CD4-positive, alpha-beta T cell treated with Interleukin-17A for 1 hour (primary cell): ENCODE measurements at places on chromosomes 1 and 21.

DNA sequence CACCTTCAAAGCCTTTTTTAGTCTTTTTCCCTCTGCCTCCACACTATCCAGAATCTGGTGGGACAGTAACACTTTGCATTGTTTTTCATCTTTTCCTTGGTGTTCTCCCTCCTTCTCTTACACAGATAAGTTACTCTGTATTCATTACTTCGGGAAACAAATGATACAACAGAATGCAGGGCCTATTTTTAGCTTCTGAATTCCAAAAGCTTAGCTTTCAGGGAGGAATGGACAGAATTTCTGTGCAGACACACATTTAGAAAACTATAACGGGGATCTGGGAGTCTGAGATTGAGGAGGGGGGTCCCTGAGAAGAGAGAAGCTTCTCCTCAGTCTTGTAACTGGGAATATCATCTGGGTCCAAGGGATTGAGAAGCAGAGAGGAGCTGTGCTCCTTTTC is 3.5 kb upstream of the STK40 start:
- no peak for DNase-seq

- DNase-seq: no peak
Measured at GRCh38 chr21:31594279-31594678, 65.2 kb upstream of the SOD1 start.

DNA sequence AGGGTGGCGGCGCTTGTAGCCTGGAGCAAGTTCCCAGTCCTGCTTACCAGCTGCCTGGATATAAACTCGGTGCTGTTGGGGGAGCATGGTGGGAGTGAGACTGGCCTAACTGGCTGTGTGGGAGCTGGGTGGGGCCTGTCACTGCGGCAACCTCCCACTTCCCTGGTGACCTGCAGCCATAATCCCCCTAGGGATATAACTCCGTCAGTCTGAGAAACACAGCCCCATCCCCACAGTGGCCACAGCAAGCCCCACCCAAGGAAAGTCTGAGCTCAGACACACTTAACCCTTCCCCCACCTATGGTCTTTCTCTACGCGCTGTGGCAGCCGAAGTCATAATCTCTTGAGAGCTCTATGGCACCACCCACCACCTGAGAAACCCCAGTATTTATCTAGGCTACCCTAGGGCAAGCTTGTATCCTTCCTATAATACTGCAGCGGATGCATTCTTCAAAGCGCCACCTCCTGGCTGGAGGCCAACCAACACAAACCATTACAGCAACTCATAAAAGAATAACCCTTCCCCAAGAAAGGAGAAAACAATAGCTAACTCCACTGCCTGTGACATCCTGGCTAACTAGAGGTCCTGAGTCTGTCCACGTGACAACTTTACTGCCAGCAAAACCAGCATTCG is 57.4 kb downstream of the ZNF648 start:
- no peak for DNase-seq

GRCh38 chr1:16168622-16169360 is 12.9 kb upstream of the EPHA2 start:
- DNase-seq: peak; percentile 13

DNA sequence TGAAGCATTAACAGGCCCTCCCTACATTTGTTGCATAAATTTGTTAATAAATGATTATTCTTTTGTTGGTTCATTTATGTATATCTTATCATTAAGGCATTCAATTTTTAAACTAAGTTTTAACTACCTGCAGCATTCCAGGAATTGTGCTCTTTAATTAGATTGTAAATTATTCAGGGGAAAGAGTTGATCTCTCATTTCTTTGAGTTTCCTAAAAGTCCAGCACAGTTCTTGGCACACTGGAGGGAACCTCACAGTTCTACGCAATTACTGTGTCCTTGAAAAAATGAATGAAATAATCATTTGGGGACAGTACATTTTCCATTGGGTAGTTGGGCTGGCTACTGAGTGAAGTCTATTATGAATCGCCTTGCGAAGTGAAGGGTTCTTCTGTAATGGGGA is 493 bp upstream of the STXBP3 start:
- DNase-seq: no peak

DNA sequence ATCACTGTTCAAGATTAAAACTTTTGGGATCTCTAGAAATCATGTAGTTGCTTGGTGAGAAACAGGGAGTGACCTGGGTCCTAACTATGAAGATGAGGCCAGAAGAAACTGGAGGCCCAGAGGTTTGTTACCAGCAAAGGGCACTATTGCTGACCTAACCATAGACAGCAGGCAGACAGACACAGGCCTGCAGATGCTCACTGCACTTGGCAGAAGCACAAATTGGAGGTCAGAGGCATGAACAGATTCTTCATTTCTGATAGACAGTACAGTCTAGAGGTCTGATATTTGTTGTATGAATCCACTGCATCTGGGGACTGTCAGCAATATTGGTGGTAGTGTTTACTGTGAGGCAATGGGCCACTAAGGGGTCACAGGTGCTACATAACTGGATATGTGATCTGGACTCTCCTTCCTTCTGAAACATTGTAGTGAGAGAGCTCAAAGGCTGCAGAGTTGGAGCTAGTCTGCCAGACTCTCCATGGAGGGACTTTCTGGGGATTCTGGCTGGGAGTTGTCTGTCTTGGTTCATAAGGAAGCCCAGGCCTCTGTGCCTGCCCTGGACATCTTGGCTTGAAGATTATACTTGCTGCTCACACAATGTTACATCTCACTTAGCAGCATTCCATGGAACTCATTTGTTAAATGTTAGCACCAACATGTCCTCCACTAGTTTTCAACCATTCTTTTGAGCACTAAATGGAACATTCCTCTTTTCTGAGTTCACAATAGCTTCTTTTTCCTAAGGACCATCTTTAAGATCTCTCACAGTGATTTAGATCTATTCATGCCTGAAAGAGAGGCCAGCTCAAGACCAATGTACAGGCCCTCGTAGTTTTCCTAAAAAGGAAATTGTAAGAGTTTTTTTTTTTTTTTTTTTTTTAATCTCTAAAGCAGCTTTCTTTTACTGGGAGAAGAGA is 26.9 kb upstream of the CCN1 start:
- DNase-seq: no peak

DNA sequence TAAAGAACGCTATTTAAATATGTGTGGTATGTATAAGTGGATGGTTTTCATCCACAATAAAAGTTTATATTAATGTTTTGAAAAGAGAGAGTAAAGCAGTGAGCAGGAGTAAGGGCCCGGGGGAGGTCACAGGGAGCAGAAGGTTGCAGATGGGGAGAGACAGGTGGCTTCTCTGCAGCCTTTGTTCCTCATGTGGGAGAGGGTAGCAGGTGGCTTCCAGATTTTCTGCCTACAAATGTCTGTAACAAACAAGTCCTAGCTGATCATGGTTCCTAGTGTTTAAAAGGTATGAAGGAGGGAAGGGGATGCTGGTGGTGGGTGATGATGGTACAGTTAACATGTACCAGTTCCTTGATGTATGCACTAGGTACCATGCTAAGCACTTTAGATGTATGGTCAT is 18.8 kb downstream of the QSOX1 start:
- DNase-seq: no peak

DNA sequence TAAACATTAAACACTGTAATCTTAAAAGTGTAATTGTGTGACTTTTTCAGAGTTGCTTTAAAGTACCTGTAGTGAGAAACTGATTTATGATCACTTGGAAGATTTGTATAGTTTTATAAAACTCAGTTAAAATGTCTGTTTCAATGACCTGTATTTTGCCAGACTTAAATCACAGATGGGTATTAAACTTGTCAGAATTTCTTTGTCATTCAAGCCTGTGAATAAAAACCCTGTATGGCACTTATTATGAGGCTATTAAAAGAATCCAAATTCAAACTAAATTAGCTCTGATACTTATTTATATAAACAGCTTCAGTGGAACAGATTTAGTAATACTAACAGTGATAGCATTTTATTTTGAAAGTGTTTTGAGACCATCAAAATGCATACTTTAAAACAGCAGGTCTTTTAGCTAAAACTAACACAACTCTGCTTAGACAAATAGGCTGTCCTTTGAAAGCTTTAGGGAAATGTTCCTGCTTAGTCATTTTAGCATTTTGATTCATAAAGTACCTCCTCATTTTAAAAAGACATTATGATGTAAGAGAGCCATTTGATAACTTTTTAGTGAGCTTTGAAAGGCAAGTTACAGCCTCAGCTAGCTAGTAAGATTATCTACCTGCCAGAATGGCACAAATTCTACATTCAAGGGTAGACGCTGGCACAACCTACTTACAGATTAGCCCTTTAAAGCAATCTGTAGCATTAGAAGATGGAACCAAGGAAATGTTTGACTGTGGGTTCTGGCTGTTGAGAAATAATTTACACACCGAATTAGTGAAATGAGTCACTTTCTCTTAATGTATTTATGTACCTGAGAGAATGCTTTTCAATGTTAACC is 9.4 kb downstream of the SOD1 start:
- no peak for DNase-seq

- DNase-seq: no peak
Measured at GRCh38 chr21:45259206-45259840, 28.4 kb downstream of the POFUT2 start.

DNA sequence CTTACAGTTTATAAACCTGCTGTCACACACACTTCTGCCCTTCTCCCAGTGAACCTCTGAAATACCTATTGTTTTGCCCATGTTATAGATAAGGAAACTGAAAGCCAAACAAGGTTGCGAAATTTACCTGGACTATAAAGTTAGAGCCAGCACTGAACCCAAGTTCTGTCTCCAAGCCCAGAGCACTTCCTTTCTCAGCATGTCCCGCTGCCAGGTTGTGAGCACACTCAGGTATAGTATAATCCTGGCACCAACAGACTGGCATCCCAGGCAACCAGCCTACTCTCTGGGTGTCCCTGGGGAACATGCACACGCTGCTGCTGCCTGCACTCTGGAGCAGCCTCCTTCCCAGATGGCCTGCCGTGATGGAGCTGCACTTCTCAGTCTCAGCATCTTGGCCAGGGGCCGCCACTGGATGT is 45.1 kb downstream of the PGBD5 start:
- no peak for DNase-seq

- DNase-seq: peak; percentile 43
Measured at GRCh38 chr1:234925440-234926263, 203.0 kb downstream of the TOMM20 start.
